ENCODE measurements at places on chromosomes 6 and 20. TPM values are rescaled to one million over a fixed set of nuclear protein-coding genes. Genes with fewer than 3 reads are reported as not detected.

The WASF1 gene
- total RNA-seq, result 10.7 TPM

GRCh38 chr6:170127151-170127550 is 163.7 kb downstream of the DLL1 start:
- DNase-seq, result no peak

GRCh38 chr6:110448846-110449540 is 27.4 kb downstream of the SLC22A16 start:
- DNase-seq, result no peak

The CTCFL gene
- total RNA-seq, result not detected

GRCh38 chr6:43506171-43506570 is 4.0 kb downstream of the LRRC73 start:
- no peak for DNase-seq

The CARMIL1 gene
- total RNA-seq, result 19.7 TPM

Data from esophagus squamous epithelium (tissue), 5 donors.